Gastroesophageal sphincter (tissue), 4 donors: ENCODE measurements at places on chromosomes 12 and 14. TPM values are rescaled to one million over a fixed set of nuclear protein-coding genes. Genes with fewer than 3 reads are reported as not detected.
A peak's percentile ranks its signal among the peaks of the same experiment; 100 is the strongest.

- no peak overlapping the region for H3K27ac ChIP-seq
- no peak overlapping the region for H3K4me3 ChIP-seq
- H3K27me3 ChIP-seq, result no peaks in the 10 kb centered on the region
- ATAC-seq, result no peak
- no peaks in the 10 kb centered on the region for H3K36me3 ChIP-seq
These were observed 289.8 kb downstream of the RGS6 start for GRCh38 chr14:72222046-72222445.

The FOXN4 gene
- total RNA-seq, result not detected

- H3K27ac ChIP-seq, result no peak within 1 kb of the TSS
- H3K4me3 ChIP-seq, result no peak within 1 kb of the TSS
- no peak for ATAC-seq
- no peaks in the 10 kb centered on the region for H3K27me3 ChIP-seq
These were observed at the start of gene CELA1 for GRCh38 chr12:51346581-51346980. TSS of gene CELA1 (minus strand) at chr12:51346679. CDS start at chr12:51346638, 41 bp downstream.

DNA sequence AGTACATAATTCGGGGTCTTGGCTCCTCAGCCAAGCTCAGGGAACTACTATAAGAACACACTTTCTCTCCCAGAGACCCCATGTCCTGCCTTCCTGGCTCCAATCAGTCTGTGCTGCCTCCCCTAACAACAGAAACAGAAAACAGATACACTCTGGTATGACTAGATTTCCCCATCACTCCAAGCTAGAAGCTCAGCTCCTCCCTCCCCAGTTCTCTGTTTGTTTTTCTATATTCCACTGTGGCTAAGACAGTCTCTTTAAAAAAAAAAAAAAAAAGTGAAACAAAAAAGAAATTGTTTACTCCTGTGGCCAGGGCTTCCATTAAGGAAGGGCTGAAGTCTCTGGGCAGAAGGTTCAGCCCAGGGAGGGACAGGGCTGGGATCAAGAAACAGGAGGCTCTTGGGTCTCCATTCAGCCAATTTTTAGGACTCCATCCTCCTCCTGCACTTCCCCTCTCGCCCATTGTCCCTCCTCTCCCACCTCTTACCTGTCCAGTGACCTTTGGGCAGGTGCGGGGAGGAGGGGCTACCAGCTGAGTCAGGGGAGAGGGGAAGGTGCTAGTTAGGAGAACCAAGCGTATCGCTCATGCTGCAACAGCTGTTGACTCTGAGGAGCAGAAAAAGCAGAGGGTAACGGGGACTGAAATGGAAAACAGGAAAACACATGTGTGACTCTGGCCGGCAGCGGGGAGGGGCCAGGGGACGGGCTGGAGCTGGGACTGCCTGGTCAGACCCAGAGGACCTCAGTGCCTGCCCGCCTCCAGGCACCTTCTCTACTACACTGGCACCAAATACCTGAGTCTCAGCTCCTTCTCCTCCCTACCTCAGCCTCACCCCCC is 4.1 kb upstream of the SLC7A7 start:
- no peaks in the 10 kb centered on the region for H3K27me3 ChIP-seq
- peak overlapping the region; percentile 45 for H3K27ac ChIP-seq
- no peaks in the 10 kb centered on the region for H3K36me3 ChIP-seq
- no peak for ATAC-seq
- H3K4me3 ChIP-seq, result peak overlapping the region; percentile 36

The TOMM20L gene
- not detected for total RNA-seq

- H3K36me3 ChIP-seq, result no peaks in the 10 kb centered on the region
- peak; percentile 28 for ATAC-seq
- no peaks in the 10 kb centered on the region for H3K4me1 ChIP-seq
- H3K27ac ChIP-seq, result no peak overlapping the region
These were observed 22.4 kb upstream of the PDE1B start for GRCh38 chr12:54526812-54527630.

DNA sequence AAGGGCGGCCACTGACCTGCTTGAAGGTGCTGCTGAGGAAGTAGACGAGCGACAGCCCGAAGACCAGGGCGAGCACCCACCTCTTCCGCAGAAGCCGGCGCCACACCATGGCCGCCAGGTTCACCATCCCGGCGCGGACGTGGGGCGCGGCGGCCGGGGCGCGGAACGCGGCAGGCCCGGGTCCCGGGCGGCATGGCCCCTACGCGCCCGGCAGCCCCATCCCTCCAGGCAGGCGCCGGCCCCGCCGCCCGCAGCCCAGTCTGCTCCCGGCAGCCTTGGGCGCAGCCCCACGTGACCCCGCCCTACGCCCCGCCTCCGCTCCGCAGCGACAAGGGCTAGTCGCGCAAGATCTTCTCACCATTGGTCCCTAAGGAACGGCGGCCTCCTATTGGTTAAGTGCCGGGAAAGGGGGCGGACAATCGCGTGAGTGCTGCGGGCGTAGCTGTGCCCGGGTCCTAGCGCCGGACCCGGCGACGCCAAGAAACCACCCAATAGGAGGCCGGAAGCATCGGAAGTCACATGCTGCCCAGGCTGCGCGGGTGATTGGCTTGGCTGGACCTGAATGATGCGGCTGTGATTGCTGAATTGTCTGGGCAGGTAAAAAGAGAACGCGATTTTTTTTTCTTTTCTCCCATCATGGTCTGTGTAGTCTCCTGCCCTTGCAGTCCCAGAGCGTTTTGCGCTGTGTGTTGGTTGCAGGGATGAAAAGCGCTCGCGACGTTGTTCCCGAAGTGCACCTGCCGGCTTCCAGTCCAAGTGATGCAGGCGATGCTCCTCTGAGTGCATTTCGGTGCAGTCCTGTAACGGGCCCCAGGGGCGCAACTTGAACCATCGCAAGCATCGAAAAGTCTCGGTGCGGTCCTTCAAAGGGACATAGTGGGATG is at the start of the genes RNFT2 and SPRING1:
Gene RNFT2 (plus strand): TSS at position 542 of the 884 bp plus-strand sequence. CDS start 2,183 bp downstream, outside the sequence.
Gene SPRING1 (minus strand): TSS at position 296 of the 884 bp plus-strand sequence. CDS start 169 bp downstream, at position 127.
- H3K27ac ChIP-seq, result peak within 1 kb of the TSS; percentile 84
- ATAC-seq, result peak; percentile 100
- H3K4me3 ChIP-seq, result peak within 1 kb of the TSS; percentile 79
- H3K4me1 ChIP-seq, result peaks cover 21% of the 10 kb centered on the region
- no peaks in the 10 kb centered on the region for H3K27me3 ChIP-seq

The LETMD1 gene
- total RNA-seq, result 42.0 TPM

- ATAC-seq, result no peak
- no peaks in the 10 kb centered on the region for H3K27me3 ChIP-seq
- no peak overlapping the region for H3K27ac ChIP-seq
- no peaks in the 10 kb centered on the region for H3K36me3 ChIP-seq
These were observed 635.4 kb downstream of the VRK1 start for GRCh38 chr14:97432586-97432985.

- H3K4me3 ChIP-seq, result no peak overlapping the region
- no peak overlapping the region for H3K27ac ChIP-seq
- no peak for ATAC-seq
- no peaks in the 10 kb centered on the region for H3K4me1 ChIP-seq
- H3K36me3 ChIP-seq, result no peaks in the 10 kb centered on the region
These were observed 137.1 kb downstream of the HMGA2 start for GRCh38 chr12:65961190-65962035.

- no peaks in the 10 kb centered on the region for H3K4me1 ChIP-seq
- no peaks in the 10 kb centered on the region for H3K36me3 ChIP-seq
- H3K27me3 ChIP-seq, result no peaks in the 10 kb centered on the region
- no peak overlapping the region for H3K27ac ChIP-seq
- ATAC-seq, result no peak
These were observed 149.7 kb downstream of the BRMS1L start for GRCh38 chr14:35975814-35976213.

The DNAJC22 gene
- total RNA-seq, result 0.40 TPM

GRCh38 chr12:113006641-113007040 is 28.3 kb downstream of the OAS2 start:
- no peak overlapping the region for H3K4me3 ChIP-seq
- H3K36me3 ChIP-seq, result peaks cover 96% of the 10 kb centered on the region
- peaks cover 3% of the 10 kb centered on the region for H3K27me3 ChIP-seq
- H3K27ac ChIP-seq, result no peak overlapping the region
- no peaks in the 10 kb centered on the region for H3K4me1 ChIP-seq

The CEBPE gene
- total RNA-seq, result not detected

The C12orf60 gene
- 0.40 TPM for total RNA-seq

GRCh38 chr14:91115986-91116770 is 2.3 kb downstream of the DGLUCY start:
- H3K4me1 ChIP-seq, result peaks cover 3% of the 10 kb centered on the region
- peak overlapping the region; percentile 90 for H3K27ac ChIP-seq
- H3K4me3 ChIP-seq, result peak overlapping the region; percentile 61
- H3K36me3 ChIP-seq, result no peaks in the 10 kb centered on the region
- no peaks in the 10 kb centered on the region for H3K27me3 ChIP-seq
